Suppressor macrophage treated with lipopolysaccharide for 4 hours (primary cell): ENCODE measurements at places on chromosomes 12 and 14.

DNA sequence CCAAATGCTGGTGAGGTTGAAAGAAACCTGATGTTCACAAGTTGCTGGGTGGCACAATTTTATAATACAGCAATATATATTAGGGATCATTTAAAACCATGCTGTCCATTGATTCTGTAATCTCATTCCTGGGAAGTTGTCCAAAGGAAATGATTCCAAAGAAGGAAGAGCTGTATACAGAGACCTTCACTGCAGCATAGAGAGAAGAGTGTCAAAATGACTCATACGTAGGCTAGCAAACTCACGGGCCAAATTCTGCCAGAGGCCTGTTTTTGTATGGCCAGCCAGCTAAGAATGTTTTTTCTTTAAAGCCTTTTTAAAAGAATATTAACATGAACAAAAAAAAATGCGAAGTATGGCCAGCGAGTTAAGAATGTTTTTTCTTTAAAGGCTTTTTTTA lies 69.2 kb upstream of the MED13L start:
- DNase-seq = no peak

- DNase-seq = peak; percentile 9
These were observed 3.9 kb downstream of the FLRT2 start for GRCh38 chr14:85533861-85534291.

DNA sequence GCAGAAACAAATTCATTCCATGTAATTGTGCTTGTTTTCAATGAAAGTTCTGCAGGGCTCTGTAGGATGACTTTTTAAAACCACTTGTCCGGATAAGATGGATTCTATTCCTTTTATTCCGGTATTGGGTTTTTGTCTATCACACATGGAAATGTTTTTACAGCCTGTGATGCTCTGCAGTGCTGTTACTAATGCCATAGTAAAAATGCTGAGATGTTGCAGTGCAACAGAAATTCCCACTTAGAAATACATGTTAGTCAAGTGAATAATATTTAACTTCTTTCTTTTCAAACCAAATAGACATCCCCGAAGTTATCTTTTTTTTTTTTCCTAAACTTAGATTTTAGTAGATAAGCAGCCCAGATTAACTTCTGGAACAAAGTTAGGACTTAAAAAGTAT lies 71.9 kb downstream of the RASSF8 start:
- DNase-seq = no peak

- no peak for DNase-seq
These were observed 926.8 kb downstream of the LRFN5 start for GRCh38 chr14:42533476-42533875.

GRCh38 chr12:89800435-89800834 lies 91.8 kb upstream of the ATP2B1 start:
- DNase-seq = no peak

- no peak for DNase-seq
These were observed 49.5 kb downstream of the RBMS2 start for GRCh38 chr12:56571121-56571520.

GRCh38 chr14:90058876-90059458 lies 2.8 kb upstream of the KCNK13 start:
- DNase-seq = peak; percentile 29
